GM04504 (cell line): ENCODE measurements at places on chromosomes 3 and 15.

- DNase-seq, result no peak
These were observed 11.6 kb upstream of the SEMA5B start for GRCh38 chr3:123039178-123039577.

DNA sequence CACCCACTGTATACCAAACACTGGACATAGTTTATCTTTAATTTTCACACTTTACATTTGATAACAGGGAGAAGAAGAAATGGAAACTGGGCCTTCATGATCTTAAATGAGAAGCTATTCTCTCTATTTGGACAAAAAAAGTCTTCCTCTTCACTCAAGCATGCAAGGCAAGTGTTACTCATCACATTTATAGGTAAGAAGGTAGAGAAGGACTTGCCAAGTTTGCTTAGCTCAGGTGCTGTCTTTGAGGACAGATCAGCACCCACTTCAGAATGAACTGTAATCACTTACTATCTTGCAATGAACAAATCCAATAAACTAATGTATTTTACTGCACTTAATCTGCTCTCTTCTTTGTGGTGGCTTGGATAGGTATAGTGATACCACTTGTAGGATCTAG is 1.1 kb upstream of the MYH15 start:
- DNase-seq, result no peak

DNA sequence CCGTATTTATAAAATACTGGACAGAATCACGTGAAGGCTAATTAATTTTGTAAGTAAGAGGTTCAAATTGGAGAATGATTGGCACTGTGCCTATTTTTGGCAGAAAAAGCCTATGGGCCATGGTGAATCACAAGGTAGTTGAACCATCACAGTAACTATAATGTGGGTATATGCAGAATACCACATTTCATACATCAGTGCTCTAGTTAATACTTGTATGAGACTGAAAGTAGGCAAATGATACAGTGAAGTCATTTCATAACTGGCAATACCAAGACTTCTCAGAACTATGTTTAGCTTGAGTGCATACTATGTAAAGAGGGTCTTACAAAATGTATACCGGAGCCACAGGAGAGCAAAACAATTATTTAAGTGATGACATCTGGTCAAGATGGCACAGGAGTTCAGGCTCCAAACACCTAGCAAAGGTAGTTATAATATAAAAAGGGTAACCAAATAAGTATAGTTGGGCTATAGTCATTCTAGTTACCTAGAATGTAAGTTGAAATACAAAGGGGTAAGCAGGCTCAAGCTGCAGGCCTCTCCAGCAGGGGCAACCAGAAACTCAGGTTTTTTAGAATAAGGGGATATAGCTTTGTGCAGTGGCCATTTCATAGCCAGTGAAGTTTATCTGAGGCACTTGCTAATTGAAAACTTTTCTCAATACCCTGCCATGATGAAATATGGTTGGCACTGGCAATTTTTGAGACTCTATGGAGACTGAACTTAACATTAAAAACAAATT is 19.1 kb downstream of the GPR160 start:
- no peak for DNase-seq

- no peak for DNase-seq
These were observed 35.2 kb upstream of the MELTF start for GRCh38 chr3:197064771-197065170.

DNA sequence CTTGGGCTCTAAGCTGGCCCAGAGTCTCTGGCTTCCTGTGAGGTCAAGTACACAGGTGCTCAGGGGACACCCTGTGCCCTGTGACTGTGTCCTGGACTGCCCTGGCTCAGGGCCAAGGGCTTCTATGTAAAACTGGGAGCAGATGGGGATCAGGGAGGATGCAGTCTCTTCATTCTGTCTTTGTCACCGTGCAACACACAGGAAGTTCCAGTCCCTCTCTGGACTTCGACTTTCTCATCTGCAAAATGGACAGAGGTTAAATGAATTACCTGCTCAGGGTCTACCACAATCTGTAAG is 61.9 kb upstream of the TLE3 start:
- no peak for DNase-seq

GRCh38 chr3:69838217-69838616 is 99.0 kb downstream of the MITF start:
- peak; percentile 81 for DNase-seq

- no peak for DNase-seq
These were observed 3.5 kb downstream of the RORA start for GRCh38 chr15:61225614-61226013.

GRCh38 chr15:77759896-77760592 is 127.3 kb upstream of the LINGO1 start:
- DNase-seq, result no peak

- no peak for DNase-seq
These were observed 20.9 kb downstream of the TRPM1 start for GRCh38 chr15:31080591-31081014.

- no peak for DNase-seq
These were observed 15.5 kb upstream of the PPP1R2 start for GRCh38 chr3:195558602-195559001.

- peak; percentile 19 for DNase-seq
These were observed 17.2 kb upstream of the ADIPOQ start for GRCh38 chr3:186825294-186825821.

DNA sequence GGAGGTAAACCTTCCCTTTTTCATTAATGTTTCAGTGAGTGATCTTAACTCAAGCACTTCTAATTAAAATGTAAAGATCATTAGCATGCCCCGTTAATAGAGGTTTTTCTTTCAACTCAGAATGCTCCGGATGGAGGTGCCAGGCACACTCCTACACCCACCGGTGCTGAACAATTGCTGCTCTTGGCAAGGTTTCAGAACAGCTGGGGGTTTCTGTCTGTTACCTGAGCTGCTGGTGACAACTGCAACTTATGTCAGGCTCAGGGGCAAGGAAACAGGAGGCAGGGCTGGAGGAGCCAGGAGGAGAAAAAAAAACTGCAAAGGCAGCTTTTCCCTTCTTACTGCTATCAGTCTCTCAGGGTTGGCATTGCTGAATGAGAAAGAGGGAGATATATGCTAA is 250.1 kb downstream of the DIPK2A start:
- DNase-seq, result no peak

- no peak for DNase-seq
These were observed 44.4 kb upstream of the PSMD6 start for GRCh38 chr3:64067506-64068346.

GRCh38 chr3:143538061-143538460 is 310.2 kb downstream of the SLC9A9 start:
- no peak for DNase-seq

- DNase-seq, result peak; percentile 96
These were observed 19.0 kb downstream of the SYNM start for GRCh38 chr15:99123713-99124451.

- no peak for DNase-seq
These were observed 661.2 kb upstream of the NR2F2 start for GRCh38 chr15:95669146-95669922.

GRCh38 chr15:93072011-93072410 is 17.0 kb downstream of the RGMA start:
- no peak for DNase-seq

GRCh38 chr15:32683906-32684584 is 33.8 kb upstream of the GREM1 start:
- peak; percentile 96 for DNase-seq

GRCh38 chr15:56208185-56208584 is 35.5 kb downstream of the RFX7 start:
- no peak for DNase-seq

DNA sequence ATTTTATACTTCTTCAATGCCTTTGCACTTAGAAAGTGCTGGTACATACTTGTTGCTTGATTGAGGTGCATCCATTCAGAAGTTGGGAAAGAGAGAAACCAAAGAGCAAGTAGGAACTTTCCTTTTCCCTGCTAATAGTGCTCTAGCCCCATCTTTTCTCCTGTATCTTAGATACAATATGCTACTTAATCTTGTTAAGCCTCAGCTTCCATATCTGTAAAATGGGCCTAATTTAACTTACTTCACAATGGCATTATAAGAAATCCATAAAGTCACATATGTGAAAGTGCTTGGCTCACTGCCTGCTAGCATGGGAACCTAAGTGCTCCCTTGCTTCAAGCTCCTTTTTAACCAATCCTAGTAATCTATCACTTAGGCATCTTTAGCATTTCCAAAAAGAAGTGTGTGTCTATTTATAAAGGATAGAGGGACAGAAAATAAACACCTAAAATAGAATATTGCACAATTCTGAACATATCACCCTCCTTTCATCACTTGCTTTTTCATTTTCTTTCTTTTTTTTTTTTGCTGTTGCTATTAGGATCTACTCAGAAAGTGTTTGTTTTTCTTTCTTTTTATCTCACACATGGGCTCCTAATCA is 28.1 kb downstream of the KCNAB1 start:
- no peak for DNase-seq

DNA sequence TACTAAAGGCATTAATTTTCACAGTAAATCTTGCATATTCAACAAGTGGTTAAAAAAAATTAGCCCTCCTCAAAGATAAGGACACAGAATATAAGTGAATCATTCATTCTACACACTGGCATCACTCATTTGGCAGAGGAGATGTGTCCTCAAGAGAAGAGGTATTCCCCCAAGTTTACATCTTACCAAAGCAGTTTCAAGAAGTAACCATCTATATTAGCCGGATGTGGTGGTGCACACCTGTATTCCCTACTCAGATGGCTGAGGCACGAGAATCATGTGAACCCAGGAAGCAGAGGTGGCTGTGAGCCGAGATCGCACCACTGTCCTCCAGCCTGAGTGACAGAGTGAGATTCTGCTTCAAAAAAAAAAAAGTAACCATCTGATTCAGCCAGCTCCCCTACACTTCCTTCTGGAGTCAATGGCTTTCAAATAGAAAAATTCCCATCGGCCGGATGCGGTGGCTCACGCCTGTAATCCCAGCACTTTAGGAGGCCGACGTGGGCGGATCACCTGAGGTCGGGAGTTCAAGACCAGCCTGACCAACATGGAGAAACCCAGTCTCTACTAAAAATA is 15.4 kb downstream of the RAF1 start:
- DNase-seq, result no peak

DNA sequence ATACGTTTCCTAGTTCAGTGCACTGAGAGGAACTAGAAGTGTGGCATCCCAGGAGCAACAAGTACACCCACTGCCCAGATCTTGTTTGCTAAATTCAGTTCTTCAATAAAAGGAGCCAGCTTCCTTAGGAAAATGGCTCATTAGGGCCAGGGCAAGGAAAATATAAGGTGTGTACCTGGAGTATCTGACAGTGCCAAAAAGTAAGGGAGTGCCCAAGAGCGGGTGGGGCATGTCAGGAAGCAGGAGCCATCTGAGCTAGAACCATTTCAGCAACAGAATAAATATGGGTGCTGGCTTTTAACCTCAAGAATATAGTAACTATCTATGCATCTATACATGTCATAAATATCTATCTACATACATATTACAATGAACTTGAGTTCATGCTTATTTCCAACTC is 44.1 kb downstream of the SLC41A3 start:
- DNase-seq, result no peak

DNA sequence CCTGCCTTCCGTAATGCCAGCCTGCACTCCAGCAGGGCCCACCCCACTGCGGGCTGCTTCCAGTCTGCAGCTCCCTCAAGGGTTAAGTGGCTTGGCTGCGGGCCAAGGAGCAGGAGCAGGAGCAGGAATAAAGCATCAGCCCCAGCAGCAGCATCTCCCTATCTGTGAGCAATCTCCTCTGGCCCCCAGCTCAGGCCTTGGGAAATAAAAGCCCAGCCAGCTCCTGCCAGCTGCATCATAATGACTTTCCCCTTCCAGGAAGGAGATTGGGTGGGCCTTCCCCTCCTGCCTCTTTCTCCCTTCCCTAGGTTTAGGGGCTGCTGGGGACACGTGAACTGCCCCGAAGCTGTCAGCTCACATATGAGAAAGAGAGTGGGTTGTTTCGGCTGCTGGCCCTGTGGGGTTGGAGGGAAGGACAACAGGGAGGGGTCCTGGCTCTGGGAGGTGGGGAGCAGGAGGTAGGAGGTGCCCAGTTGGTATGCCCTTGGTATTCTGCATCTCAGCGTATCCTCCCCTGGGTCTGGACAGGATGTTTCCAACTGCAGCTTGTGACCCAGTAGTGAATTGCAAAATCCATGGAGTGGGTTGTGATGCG is 34.6 kb upstream of the FGD5 start:
- DNase-seq, result no peak

DNA sequence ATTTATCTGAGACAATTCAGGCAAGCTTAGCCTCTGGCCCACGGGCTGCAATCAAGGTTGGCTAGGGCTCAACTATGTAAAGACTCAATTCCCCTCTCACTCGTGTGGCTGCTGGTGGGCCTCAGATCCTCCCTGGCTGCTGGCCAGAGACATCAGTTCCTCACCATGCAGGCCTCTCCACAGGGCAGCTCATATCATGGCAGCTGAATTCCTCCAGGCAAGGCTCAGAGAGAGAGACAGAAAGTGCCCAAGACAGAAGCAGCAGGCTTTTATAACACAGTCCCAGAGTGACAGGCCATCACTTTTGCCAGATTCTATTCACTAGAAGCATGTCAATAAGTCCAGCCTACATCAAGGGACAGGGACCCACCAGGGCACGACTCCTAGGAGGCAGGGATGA is 63.2 kb downstream of the XXYLT1 start:
- no peak for DNase-seq

DNA sequence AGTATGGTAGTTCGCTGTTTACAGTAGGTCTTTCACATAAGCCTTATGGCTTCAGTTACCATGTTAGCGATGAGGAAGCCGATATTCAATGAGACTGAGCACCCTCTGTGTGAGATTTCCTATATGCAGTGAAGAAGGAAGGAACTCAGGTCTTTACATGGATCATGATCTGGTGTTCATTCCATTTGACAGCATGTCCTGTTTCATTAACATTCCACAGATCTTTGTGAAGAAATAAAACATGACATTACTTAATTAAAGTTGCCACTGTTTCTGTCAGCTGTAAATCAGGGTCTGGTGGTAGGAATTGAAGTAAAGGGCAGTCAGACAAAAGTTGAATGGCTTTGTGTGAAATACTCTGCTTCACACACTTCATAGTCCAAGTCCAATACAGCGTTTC is 768.6 kb downstream of the ZPLD1 start:
- no peak for DNase-seq

DNA sequence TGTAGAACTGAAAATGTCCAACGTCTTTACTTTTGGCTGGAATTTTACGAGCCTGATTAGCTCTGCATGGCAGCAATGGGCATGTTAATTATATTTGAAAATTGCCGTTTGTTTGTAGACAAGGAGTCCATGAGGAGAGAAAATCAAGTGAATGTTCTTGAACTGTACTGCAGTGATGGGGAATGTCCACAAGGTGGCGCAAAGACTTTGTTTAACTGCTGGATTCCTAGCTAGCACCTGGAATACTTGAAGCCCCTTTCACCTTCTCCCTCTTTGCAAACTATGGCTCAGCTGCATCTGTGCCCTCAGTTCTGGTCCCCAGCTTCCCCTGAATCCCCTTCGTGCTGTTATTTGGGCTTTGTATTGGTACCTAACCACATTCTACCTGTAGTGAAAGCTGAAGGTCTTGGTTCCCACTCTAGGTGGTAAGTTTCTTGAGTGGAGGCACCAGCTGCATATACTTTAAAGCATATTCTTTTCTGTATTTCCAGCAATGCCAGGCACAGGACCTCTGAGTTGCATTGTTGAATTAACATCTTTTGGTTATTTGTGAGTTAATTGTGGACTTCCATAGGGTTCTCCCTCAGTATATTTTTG is 25.3 kb downstream of the EXOG start:
- DNase-seq, result peak; percentile 24

GRCh38 chr3:186483611-186484340 is 60.4 kb downstream of the CRYGS start:
- no peak for DNase-seq

GRCh38 chr3:98532275-98532637 is 478 bp downstream of the GPR15 start:
- DNase-seq, result no peak
